ENCODE measurements at places on chromosomes 11 and 22.
A peak's percentile ranks its signal among the peaks of the same experiment; 100 is the strongest.

- no peak for DNase-seq
Observed at GRCh38 chr11:67113231-67113721, 5.8 kb upstream of the KDM2A start.

DNA sequence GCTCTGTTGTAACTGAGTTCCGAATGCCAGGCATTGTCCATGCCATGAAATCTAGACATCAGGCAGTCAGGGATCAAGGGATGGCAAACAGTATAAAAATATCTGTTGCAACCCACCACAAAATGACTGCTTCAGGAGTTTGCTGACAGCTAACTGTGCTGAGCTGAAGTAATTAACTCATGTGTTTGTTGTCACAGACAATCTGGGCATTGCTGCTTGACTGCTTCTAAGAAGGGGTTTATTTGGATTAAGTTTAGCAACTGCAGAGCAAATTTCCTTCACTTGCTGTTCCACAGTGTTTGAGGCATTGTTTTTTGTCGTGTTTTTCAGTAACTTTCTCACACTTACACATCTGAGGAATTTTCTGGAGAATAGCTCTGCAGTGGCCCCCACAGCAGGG, 30.4 kb downstream of the BSX start:
- no peak for DNase-seq

GRCh38 chr11:6572215-6572614, 31.2 kb downstream of the RRP8 start:
- no peak for DNase-seq

GRCh38 chr22:20197407-20198030, 46.7 kb upstream of the CCDC188 start:
- DNase-seq, result no peak

DNA sequence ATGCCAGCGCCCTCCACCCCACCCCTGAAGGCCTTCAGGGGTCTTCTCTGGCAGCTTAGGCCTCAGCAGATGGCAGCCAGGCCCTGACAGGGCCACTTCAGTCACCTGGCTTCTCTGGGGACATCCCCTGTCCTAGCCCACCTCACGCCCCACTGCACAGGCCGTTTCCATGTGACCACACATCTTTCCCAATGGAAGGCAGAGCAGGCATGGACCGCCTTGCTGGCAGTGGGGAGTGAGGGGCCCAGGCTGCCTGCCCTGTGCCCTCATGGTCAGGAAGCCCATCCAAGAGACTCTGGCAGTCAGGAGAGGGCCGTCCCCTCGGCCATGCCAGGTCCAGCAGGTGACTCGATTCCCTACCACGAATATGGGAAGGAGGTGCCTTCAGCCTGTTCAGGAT, 25.8 kb downstream of the MACROD1 start:
- DNase-seq, result no peak

- no peak for DNase-seq
Observed at GRCh38 chr11:20022363-20023081, 137.8 kb downstream of the DBX1 start.

GRCh38 chr11:83666149-83666548, 380.0 kb upstream of the CCDC90B start:
- no peak for DNase-seq

GRCh38 chr22:41557401-41558240, 3.2 kb upstream of the CSDC2 start:
- peak; percentile 62 for DNase-seq

DNA sequence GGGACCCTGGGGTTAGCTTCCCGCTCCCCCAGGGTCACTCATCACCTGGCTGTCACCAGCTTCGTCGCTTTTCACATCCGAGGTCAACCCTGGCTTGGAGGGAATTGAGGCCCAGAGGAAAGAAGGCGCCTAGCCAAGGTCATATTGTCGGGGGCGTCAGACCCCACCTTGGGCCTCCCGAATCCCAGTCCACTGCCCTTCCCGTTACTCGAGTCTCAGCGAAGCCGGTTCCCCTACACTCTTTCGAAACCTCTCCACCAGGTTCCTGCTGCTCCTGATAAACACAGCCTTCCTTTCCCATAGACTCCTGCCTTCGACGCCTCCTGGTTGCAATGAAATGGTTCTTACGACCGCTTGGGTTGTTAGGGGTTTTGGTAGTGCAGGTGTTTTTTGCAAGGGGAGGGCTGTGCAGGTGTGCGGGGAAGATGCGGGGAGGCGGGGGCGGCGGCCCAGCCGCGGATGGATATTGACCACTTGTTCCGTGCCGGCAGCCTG, 642 bp downstream of the NAA40 start:
- no peak for DNase-seq

GRCh38 chr11:15918674-15919073, 437.7 kb downstream of the SOX6 start:
- no peak for DNase-seq

DNA sequence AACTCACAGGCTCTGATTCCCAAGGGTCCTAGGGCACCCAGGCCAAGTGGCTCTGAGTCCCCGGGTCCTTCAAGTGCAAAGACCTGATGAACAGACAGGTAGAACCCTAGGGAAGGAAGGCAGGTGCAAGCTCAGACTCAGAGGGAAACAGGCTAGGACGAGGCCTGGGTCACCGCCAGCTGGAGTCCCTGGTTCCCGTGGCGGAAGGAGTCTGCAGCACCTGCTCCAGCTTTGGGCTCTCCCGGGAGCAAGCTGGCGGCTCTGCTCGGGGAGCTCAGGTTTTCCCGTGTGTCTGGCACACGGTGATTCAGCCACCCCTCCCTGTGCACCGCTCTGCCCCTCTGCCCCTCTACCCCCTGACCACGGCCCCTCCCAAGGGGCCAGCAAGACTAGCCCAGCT, 59.8 kb downstream of the WNT7B start:
- no peak for DNase-seq

- DNase-seq, result no peak
Observed at GRCh38 chr11:84962018-84962417, 665.1 kb downstream of the DLG2 start.

- no peak for DNase-seq
Observed at GRCh38 chr22:22857607-22858558, 29.7 kb upstream of the IGLL5 start.

GRCh38 chr11:36711104-36711825, 113.2 kb upstream of the RAG2 start:
- no peak for DNase-seq

- no peak for DNase-seq
Observed at GRCh38 chr11:35111161-35112055, 27.6 kb upstream of the CD44 start.

GRCh38 chr11:79102840-79103239, 338.0 kb downstream of the TENM4 start:
- no peak for DNase-seq

DNA sequence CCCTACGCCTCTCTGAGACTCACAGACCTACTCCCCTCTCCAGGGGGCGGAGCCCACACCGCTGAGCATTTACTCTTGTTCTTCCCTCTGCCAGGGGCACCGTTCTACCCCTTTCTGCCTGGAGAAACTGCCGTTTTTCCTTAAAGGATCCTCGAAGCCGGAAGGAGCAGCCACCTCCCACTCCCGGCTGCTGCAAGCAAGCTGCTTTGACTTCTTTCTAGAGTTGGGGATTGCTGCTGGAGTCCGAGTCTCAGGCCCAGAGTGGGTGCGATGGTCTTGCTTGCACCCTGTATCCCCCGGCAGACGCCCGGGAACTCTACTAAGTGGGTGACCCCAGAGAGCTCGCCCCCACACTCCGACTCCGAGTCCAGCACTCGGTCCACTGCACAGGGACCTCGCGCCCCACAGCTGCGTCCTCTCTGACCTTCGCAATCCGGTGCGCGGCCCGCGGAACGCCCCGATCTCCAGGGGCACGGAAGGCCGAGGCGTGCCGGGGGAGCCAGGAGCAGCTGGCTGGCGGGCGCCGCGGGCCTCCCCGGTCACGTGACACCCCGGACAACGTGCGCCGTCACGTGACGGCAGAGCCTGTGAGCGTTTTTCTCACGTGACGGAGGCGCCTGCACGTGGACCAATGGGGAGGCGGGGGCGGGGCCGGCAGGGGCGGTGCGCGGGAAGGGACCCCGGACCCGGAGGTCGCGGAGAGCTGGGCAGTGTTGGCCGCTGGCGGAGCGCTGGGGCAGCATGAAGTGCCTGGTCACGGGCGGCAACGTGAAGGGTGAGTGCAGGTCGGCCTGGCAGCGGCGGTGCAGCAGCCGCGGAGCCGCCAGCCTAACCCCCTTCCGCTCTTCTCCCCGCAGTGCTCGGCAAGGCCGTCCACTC, at the start of gene RAD9A:
TSS of gene RAD9A (plus strand) at position 683 of the 879 bp plus-strand sequence. CDS start at position 742, 59 bp downstream.
- DNase-seq, result peak; percentile 92

DNA sequence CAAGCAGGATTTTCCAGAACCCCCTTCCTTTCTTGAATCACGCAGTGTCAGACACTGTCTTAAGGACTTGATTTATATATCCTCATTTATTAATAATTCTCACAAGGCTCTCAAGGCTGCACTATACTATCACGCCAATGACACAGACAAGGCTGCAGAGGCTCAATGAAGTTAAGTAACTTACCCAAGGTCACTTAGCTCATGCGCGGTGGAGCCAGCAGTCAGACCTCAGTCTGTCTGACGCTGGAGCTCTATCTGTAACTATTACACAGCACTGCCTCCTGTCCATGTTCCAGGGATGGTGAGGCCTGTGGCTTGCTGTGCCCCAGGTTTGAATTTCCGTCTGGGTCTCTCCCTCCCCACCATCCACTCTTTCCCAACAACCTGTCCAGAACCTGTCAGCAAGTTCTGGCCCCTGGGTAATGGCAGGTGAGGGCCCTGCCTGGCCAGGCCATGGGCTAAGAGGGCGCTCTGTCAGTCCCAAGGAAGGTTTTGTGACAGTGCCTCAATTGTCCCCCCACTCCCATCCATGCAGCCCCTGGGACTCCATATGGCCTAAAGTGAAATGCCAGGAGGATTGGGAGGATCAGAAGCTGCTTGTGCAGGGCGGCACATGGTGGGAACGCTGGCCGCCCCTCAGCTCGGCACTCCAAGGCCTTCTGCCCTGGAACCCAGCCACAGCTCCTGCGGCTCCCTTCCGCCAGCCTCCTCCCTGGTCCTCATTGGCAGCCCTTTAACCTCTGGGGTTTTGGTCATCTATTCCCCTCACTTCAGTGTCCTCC, 8.6 kb downstream of the KCNC1 start:
- no peak for DNase-seq

DNA sequence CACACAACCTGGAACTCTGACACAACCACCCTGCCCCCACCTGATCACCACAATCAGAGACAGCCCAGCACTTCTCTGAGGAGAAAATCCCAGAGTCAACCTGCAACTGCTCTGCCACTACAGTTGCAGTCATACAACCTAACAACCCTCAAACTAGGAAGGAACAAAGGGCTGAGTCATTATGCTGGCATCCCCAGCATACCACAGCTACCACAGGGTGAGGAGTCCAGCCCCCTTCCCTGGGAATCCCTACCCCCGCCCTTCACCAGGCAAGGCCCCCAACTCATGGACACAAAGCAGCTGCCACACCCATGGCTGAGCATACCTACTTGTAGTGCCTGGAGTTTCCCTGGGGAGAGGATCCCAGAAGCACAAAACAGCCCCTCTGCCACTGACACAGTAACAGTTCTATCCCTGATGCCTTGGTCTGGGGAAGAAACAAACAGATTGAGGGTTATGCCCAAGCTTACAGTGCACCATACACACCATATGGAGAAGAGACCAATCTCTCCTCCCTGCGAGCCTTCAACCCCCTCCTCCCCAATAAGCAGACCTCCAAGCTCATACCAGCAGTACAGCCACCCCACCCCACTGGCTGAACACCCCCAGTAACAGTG, 68.5 kb upstream of the C11orf58 start:
- DNase-seq, result no peak

GRCh38 chr11:34531663-34532062, 18.1 kb upstream of the ELF5 start:
- no peak for DNase-seq

DNA sequence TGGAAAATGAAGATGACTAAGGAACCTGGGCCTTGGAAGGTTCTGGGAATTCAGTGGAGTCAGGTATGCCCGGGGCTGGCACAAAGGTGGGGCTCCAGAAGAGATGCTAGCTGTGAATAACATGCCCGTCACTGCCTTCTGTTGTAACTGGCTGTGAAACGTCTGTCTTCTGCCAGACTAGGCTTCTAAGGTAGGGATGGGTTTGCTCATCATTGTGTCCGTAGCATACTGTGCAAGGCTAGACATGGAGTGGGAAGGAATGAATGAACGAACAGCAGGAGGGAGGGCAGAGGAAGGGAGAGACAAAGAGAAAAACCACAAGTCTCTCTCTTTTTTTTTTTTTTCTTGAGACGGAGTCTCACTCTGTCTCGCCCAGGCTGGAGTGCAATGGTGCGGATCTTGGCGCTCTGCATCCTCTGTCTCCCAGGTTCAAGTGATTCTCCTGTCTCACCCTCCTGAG, 327.4 kb downstream of the MN1 start:
- DNase-seq, result no peak

DNA sequence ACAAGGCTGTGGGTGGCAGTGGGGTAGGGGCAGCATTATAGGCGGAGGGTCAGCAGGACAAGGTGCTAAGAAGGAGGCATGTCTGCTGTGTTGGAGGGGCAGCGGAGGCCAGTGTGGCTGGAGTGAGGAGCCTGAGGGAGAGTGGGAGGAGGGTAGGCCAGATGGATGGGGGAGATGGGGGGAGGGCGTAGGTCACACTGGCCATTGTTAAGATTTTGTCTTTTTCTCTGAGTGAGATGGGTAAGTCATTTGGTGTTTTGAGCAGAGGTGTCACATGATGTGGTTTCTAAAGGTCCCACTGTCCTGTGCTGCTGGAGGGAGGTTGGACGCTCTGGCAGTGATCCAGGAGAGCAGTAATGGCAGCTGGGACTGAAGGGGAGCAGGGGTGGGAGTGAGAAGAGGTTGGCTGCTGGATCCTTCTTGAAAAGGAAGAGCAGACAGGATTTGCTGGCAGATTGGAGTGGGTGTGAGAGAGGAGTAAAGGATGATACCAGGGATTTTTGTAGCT, 9.8 kb downstream of the PPP6R3 start:
- no peak for DNase-seq

DNA sequence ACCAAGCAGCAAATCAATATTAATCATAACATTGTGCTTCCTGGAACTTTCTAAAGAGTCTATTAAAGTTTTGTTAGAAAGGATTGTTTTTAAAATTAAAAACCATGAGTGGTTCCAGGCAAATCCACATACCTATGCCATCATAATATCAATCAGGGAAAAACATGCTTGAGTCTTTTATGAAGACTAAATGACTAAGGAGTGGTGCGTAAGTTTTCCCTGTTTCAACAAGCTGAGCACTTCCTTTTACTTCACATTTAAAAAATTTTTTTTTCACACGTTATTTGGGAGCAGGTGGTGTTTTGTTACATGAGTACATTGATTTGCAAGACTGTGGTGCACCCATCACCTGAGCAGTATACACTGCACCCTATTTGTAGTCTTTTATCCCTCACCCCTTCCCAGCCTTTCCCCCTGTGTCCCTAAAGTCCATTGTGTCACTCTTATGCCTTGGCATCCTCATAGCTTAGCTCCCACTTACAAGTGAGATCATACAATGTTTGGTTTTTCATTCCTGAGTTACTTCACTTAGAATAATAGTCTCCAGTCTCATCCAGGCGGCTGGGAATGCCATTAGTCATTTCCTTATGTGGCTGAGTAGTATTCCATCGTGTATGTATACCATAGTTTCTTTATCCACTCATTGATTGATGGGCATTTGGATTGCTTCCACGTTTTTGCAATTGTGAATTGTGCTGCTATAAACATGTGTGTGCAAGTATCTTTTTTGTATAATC, 1190.3 kb upstream of the RAG2 start:
- DNase-seq, result no peak

GRCh38 chr22:22389467-22389866, 119.1 kb downstream of the ZNF280B start:
- no peak for DNase-seq

All from globus pallidus (tissue), 1 donor.